ENCODE measurements at places on chromosomes 6 and 20. TPM values are rescaled to one million over a fixed set of nuclear protein-coding genes. Genes with fewer than 3 reads are reported as not detected.

DNA sequence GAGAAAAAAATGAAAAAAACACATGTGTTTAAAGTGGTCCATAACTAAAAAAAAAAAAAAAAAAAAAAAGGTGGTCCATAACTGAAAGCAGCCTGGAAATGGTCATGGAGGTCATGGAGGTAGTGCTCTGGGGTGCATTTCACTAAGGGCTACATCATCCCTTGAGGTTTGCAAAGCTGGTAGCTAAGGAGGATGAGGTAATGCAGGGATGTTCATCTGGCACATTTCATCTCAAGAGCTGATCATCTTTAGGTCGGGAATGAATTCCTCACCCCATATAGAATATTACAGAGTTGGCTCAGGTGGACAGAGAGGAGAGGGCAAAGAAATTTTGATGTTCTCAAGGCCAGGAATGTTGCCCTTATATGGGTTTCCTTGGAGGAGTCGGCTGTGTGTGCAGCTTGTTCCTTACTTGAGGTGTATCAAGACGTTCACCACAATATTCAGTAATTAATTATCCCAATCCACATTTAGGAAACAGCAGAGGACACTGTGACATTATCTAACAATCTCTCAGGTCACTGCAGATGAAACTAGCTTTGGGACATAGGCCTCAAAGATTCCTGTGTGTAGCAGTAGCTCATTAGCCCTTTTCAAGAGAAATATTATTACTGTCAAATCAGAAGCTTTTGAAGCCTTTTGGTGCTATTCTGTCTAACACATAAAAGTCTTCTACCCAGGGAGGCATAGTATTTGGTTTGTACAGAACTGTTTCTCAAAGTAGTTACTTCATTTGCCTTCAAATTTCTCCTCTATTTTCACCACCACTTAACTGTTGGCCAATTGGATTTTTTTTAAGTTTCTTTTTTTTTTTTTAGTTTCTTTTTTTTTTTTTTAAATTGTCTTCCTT, 46.8 kb downstream of the CYP24A1 start:
- DNase-seq = no peak

- no peak for DNase-seq
Measured at GRCh38 chr20:53774461-53775203, 181.0 kb upstream of the ZNF217 start.

- no peak for DNase-seq
Measured at GRCh38 chr20:51463998-51464397, 78.5 kb downstream of the NFATC2 start.

- no peak for DNase-seq
Measured at GRCh38 chr6:138882369-138883017, 86.6 kb downstream of the ECT2L start.

GRCh38 chr6:127342946-127343808, at the start of gene ECHDC1:
Gene ECHDC1, minus strand, starts transcription at chr6:127343609. Its CDS starts 12,581 bp downstream, at chr6:127331028.
- DNase-seq = peak; percentile 66

- no peak for DNase-seq
Measured at GRCh38 chr20:22088882-22089281, 383.4 kb downstream of the PAX1 start.

DNA sequence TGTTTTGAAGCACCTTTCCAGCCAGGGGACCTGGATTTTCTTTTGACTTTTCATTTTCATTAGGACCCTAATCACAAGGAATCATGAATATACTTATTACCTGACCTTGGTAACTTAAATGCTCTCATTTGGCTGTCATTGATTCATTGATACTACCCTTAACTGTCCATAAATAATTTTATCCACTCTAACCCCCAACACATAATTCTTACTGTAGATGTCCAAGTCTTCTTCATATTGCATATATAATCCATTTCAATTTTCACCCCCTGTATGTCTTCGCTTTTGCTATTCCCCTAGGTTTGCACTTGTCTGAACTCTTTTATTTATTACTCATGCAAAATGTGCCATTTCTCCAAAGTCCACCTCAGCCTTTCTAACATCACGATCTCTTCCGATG, 602.9 kb downstream of the MMUT start:
- DNase-seq = no peak

GRCh38 chr6:106540907-106541306, 88.4 kb downstream of the RTN4IP1 start:
- no peak for DNase-seq

DNA sequence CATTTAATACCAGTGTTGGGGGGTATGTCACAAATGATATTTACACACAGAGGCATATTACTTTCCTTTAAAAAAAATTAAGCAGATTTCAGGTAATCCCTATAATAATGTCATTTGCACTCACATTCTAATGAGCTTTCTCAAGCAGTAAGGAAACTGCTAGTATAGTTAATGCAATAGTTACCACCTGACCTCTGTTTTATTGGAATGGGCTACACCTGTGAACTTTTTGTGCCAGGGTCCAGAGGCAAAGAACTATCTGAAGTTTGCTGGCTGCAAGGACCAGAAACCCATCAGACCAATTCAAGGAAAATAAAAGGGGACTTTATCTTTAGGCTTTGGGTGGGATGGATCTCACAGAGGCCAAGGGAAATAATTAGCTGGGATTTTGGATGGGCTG, 2.9 kb upstream of the ZHX3 start:
- DNase-seq = no peak

DNA sequence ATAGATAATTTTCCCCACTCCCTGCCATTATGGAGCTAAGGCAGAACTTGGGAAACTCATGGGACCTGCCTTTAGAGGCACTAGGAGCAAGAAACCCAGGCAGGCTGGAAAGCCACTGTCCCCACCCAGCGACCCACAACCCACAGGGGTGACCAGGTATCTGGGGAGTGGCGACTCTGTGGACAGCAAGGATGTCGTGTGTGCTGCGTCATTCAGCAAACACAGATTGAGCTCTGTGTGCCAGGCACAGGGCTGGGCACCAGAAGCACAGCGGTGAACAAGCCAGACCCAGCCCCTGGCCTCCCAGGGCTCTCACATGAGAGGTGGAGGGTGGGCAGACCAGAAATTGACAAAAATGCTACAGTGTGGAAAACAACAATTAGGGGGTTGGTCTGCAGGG, 27.7 kb downstream of the DLGAP4 start:
- no peak for DNase-seq

GRCh38 chr6:137471986-137472385, 22.2 kb downstream of the OLIG3 start:
- no peak for DNase-seq

GRCh38 chr6:112821476-112821875, 474.3 kb downstream of the RFPL4B start:
- DNase-seq = no peak

- no peak for DNase-seq
Measured at GRCh38 chr6:105359419-105360370, 43.2 kb downstream of the PREP start.

DNA sequence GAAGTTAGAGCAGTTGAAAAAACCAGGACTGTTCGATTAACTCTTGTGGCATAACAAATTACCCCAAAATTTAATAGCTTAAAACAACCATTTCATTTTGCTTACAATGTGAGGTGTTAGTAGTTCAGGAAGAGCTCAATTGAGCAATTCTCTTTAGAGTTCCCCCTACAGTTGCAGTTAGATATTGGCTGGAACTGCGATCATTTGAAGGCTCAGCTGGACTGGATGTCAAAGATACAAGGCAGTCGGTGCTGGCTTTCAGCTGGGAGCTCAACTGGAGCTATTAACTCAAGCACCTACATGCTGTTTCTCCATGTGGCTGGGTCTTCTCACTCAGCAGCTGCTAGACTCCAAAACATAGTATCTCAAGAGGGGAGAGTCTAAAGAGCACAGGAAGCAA, 96.0 kb upstream of the LOC128125822 start:
- DNase-seq = no peak

DNA sequence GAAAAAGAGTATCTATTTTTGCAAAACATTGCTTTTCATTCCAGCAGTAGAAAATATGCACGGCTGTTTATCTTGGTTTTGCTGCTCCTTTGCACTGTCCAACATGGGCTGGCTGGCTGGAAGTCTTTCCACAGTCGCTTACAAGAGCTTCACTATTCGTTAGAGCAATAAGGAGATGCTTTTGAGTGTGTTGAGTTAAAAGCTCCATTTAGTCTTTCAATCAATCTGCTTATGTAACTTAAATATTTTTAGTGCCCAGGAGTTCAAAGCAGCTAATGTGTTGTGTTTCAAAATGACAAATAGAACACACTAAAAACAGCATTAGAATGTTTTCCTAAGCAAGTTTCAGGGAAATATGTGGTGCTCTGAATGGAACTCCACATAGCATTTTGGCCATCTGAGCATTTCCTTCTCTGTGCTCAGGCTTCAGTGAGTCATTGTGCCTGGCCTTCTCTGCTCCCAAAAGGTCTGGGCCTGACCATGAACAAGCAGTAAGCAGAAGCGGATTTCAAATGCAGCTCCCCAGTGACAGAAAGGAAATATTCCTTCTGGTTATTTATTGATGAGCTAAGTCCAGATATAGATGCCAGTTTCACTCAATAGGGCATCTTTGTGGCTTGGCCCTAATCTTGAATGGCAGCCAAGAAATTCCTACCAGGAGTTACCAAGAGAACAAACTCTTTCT, 580.3 kb downstream of the TENT5A start:
- no peak for DNase-seq

GRCh38 chr6:6820641-6821238, 232.2 kb downstream of the LY86 start:
- DNase-seq = no peak

DNA sequence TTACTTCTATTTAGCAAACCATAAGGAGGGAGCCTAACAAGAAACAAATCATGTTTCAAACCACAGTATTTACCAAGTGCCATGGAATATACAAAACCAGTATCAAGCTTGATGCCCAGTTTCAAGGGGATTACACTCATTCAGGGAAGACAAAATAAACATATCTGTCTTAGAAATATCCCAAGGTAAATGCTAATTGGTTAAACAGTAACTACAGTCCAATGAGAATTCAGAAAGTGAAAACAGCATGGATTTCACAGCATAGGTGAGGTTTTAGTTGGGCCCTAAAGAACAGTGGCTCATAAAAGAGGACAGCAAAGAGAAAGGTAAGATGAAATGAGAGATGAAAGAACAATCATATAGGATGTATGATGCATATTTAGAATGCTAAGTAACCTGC, 110.3 kb downstream of the CHD6 start:
- no peak for DNase-seq

DNA sequence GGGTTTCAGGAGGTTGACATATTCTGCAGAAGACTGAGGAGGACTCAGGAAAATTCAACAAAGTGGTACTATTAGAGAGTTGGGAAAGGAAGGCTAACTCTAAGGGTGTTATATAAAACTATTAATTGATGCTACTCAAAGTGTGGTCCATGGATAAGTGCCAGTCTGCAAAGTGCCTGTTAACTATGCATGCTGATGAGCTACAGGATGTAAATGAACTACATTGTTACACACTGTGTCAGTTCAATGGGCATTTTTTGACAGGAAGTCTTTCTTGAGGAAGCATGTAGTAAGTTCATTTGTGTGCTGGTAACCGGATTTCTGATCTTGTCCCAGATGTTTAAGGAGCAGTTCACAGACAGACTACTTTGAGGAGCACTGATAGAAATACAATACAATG, 75.6 kb downstream of the KLHL32 start:
- no peak for DNase-seq

DNA sequence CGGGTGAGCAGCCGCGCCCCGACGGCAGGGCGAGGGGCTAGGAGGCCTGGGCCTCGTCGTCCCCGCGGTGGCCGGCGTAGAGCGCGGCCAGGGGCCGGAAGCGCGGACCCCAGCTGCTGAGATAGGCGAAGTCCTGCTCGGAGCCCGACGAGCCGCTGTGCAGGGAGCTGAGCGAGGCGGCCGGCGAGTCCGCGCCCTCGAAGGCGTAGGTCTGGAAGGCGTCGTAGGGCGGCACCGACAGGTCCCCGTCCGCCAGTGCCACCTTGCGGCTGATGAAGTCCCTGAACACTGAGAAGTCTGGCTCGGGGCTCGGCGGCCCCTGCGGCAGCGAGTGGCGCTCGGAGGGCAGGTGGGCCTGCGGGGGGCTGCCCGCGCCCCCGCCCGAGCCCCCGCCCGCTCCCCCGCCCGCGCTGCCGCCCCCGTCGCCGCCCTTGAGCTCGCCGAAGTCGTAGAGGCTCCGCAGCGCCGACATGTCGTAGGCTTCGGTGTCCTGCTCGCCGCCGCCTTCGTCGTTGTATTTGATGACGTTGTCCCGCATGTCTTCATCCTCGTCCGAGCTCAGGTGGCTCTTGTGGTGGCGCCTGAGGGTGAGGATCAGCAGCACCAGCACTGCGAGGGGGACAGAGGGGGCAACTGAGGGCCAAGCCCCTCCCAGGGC, 56.5 kb downstream of the CD40 start:
- peak; percentile 87 for DNase-seq

- no peak for DNase-seq
Measured at GRCh38 chr6:44047179-44047546, 80.1 kb downstream of the MRPL14 start.

GRCh38 chr6:159462431-159462830, 230.6 kb downstream of the SOD2 start:
- DNase-seq = no peak

GRCh38 chr6:10535193-10535592, 14.0 kb downstream of the GCNT2 start:
- DNase-seq = no peak

- no peak for DNase-seq
Measured at GRCh38 chr6:100349366-100349765, 115.4 kb downstream of the SIM1 start.

- no peak for DNase-seq
Measured at GRCh38 chr6:92849636-92850035, 569.7 kb downstream of the EPHA7 start.

- DNase-seq = peak; percentile 30
Measured at GRCh38 chr6:45504947-45505346, 127.2 kb upstream of the SUPT3H start.

DNA sequence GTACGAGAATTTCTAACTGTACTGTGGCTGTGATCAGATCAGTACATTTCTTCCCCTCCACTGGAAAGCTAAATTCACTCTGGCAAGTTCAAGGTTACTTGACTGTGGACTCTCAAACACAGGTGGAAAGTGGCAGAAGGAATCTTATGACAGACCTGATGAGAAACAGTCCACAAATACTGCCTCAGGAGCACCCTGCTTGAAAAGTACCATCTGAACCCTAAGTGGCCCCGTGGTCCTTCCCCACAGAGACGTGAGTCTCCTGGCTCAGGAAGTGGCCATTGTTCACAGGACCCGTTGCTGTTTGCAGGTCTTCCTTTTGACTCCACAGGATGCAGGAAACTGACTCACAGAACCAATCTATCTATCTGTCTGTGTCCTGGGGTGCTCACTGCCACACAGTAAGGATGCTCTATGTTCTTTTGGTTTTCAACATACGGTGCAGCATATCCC, 47.5 kb upstream of the NHSL1 start:
- DNase-seq = peak; percentile 21

- DNase-seq = no peak
Measured at GRCh38 chr6:15027472-15027871, 218.4 kb upstream of the JARID2 start.

GRCh38 chr6:166343150-166343487, 774 bp upstream of the SFT2D1 start:
- no peak for DNase-seq

- DNase-seq = peak; percentile 25
Measured at GRCh38 chr6:165854061-165854862, 191.2 kb upstream of the PDE10A start.

Gene PI3
- not detected for total RNA-seq

Gene RCAN2
- total RNA-seq = 17.0 TPM

Gene PLG
- not detected for total RNA-seq

Gene SCRT2
- not detected for total RNA-seq

Gene SIRPD
- not detected for total RNA-seq

Gene SLC17A3
- 0.23 TPM for total RNA-seq

Gene CYP39A1
- total RNA-seq = 2.5 TPM

Gene CCN6
- not detected for total RNA-seq

Gene TRERF1
- total RNA-seq = 8.7 TPM

Gene TRAPPC3L
- total RNA-seq = not detected

Gene BMP5
- 0.18 TPM for total RNA-seq

Gene KHDC1L
- not detected for total RNA-seq

Gene GHRH
- not detected for total RNA-seq
